Natural killer cell (primary cell): ENCODE measurements at places on chromosomes 11 and 22. TPM values are rescaled to one million over a fixed set of nuclear protein-coding genes. Genes with fewer than 3 reads are reported as not detected.
A peak's percentile ranks its signal among the peaks of the same experiment; 100 is the strongest.

DENND6B gene
- 4.5 TPM for total RNA-seq

DNA sequence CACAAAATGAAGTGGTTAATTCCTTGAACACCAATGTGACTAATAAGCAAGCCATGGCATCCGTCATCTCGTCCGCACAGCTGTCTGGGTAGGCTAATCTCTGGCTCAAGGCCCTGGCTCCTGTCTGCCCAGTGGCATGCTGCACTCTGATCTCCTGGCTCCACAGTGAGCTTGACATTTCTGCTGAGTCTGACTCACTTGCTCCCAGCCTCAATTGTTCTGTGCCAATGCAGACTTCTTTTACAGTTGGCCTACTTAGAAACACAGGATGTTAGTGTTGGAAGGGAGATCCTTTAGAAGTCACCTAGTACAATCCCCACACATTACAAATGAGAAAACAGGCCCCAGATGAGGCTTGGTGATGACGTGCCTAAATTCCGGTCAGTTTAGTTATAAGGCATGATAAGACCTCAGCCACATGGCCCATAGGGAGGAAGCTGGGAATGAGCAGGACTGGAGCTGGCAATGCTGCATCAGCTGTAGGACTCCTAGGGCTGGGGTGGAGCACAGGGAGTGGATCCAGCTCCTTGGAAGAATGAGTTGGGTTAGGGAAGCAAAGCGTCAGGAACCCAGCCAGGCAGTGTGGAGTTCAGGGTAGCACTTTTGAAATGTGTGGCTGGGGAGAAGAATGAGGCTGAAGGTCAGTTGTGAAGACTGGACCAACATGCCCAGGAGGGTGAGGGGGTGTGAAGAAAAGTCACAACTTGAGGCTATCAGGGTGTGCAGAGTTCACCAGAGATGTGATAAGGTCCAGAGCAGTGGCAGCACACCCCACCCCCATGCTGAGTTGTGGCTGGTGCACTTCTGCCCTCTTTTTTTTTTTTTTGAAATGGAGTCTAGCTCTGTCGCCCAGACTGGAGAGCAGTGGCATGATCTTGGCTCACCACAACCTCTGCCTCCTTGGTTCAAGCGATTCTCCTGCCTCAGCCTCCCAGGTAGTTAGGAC lies 70.2 kb upstream of the EED start:
- DNase-seq: no peak

GGTLC3 gene
- not detected for total RNA-seq

DNA sequence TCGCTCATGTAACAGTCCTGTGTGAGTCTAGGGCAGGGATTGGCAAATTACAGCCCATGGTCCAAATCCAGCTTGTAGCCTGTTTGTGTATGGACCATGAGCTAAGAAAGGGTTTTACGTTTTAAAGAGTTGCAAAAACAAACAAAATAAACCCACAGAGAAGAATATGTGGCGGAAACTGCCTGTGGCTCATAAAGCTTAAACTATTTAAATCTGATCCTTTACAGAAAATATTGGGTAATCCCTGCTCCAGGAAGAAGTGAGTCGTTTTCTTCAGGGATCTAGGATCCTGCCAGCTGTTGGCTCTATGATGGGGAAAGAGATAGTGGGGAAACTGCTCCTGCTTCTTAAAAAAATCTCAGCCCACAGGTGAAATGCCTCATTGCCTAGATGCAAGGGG lies 3.4 kb upstream of the OR6Q1 start:
- no peak for DNase-seq

- no peak for DNase-seq
These were observed 5.1 kb upstream of the KLHL35 start for GRCh38 chr11:75437966-75438659.

ACCSL gene
- total RNA-seq: not detected

- DNase-seq: peak; percentile 79
These were observed 1.3 kb upstream of the PATZ1 start for GRCh38 chr22:31347251-31348008.

OR8D4 gene
- not detected for total RNA-seq

PLEKHB1 gene
- total RNA-seq: 3.9 TPM

DNA sequence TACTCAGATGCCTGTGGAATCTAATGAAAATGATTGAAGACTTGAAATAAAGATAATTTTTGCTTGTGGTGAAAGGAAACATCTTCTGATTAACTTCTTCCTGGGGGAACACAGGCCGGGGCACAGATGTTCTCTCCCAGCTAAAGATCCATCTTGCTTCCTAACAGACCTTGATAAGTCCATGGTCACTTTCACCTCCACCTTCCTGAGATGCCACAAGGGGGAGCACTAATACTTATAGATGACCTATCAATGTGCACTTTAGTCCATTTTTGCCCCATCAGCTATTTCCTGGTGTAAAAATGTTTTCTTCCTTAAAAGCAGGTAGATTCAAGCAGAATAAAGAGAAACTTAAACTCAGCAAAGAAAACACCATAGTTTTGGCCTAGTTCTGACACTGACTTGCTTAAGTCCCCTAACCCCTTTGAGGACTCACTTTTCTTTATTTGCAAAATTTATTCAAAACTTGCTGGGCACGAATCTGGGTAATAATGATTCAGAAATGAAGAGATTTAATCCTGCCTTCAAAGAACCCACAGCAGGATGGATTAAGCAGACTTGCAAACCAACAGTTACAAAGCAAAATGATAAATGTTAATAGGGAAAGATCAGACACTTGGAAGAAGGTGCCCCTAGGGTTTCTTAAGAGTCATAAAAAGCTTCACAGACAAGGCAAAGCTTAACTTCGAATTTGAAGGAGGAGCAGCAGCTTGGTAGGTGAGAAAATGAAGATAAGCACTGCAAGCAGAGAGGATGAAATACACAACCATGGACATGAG lies 158.7 kb downstream of the RAB38 start:
- peak; percentile 77 for DNase-seq

DNA sequence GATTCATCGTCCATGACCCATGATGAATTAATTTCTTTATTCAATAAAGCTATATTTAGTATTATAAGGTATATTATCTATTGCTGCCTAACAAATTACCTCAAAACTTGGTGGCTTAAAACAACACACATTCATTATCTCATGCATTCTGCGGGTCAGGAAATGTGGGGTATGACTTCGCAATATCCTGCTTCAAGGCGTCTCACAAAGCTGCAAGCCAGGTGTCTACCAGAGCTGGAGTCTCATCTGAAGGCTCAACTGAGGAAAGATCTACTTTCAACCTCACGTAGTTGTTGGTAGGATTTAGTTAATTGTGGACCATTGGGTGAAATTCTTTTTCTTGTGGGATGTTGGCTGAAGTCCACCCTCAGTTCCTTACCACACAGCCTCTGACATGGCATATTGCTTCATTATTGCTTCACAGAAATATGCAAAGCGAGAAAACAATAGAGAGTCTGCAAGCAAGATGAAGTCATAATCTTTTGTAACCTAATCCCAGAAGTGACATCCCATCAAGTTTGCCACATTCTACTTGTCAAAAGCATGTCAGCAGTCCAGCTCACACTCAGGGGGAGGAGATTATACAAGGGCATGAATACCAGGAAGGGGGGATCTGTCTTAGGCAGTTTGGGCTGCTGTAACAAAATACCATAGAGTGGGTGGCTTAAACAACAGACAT lies 45.1 kb downstream of the KREMEN1 start:
- no peak for DNase-seq

- DNase-seq: no peak
These were observed 2.9 kb downstream of the ALDH3B1 start for GRCh38 chr11:68012843-68013610.

GRCh38 chr11:88313441-88313840 lies 24.1 kb downstream of the CTSC start:
- DNase-seq: no peak

- DNase-seq: peak; percentile 3
These were observed 529.4 kb downstream of the TBC1D22A start for GRCh38 chr22:47291565-47292495.

GRCh38 chr11:11860103-11860979 lies 18.6 kb downstream of the USP47 start:
- no peak for DNase-seq

CLP1 gene
- total RNA-seq: 18.5 TPM
